Panc1 (cell line): ENCODE measurements at places on chromosomes 1 and 21. TPM values are rescaled to one million over a fixed set of nuclear protein-coding genes. Genes with fewer than 3 reads are reported as not detected.
A peak's percentile ranks its signal among the peaks of the same experiment; 100 is the strongest.

The RPTN gene
- not detected for total RNA-seq

The NBPF6 gene
- total RNA-seq, result not detected

The SELENBP1 gene
- total RNA-seq, result 5.9 TPM

The TMEM82 gene
- total RNA-seq, result not detected

The BSND gene
- total RNA-seq, result not detected

The NBPF3 gene
- 15.9 TPM for total RNA-seq

DNA sequence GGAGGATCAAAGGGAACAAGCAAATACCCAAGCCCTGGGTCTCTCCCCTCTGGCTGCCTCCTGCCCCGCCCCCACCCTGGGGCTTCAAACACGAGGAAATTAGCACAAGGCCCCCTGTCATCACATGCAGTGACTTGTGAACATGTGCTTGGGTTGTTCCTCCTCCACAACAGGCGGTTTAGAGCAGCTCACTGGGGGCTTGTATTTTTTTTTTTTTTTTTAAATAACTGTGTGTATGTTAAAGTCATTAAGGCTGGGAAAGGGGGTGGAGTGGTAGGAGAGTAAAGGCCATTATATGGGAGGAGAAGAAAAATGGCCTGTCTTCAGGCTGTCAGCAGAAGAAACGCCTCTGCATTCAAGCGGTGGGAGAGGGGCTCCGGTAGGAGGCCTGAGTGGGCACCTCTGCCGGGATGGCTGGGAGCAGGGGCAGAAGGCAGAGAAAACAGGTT lies 64.2 kb downstream of the PLXNA2 start:
- H3K27me3 ChIP-seq, result no peaks in the 10 kb centered on the region
- no peak overlapping the region for H3K27ac ChIP-seq
- H3K4me1 ChIP-seq, result no peaks in the 10 kb centered on the region
- no peaks in the 10 kb centered on the region for H3K36me3 ChIP-seq

DNA sequence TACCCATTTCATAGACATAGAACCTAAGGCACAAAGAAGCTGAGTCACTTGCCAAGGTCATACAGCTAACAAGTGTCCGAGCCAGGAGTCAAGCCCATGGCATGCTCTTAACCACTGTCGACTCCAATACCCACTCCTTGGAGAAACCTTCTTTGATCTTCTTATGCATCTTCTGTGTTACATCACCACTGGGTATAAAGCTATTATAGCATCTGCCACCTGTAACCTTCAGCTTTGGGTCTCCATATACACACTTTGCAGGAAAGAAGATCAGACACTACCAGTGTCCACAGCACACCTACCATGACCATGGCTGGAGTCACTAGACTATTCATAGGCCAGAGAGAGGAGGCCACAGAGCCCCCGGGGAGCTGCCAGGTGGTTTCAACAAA lies 29.1 kb downstream of the GPA33 start:
- no peaks in the 10 kb centered on the region for H3K36me3 ChIP-seq
- no peak overlapping the region for H3K4me3 ChIP-seq
- DNase-seq, result no peak
- no peak overlapping the region for H3K27ac ChIP-seq
- no peaks in the 10 kb centered on the region for H3K4me1 ChIP-seq

DNA sequence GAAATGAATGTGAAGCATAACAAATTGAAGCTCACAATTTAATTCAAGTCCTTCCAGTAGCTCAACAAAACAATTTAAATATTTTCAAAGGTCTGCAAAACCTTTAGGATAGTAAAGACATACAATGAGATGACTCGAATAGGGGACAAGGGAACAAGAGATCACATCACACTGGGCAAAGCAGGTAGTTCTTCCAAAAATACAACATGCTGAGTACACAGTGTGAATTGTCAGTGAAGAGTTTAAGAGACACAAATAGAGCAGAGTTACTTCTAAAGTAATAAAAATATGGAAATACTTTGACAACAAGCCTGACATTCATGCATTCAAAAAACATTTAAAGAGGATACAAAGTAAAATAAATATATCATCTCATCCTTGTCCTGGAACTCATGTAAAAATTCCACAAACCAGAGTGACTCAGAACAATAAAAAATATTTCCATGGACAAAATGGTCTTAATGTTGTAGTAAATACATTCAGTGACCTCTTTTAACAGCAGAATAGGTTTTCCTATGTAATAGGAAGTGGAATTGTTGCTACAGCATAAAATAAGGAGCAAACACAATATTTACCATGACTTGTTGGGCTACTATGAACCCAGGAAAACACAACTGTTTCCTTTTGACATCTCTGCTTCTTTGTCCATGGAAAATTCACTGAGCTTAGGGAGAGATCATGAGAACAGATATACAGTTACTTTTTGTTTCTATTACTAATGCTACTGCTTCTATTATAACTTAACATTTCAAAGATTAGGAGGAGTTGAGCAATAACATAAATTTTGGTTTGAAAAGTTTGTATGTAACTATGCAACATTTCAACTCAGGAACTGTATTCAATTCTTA lies 83.7 kb upstream of the BCL10 start:
- no peak overlapping the region for H3K4me3 ChIP-seq
- H3K27ac ChIP-seq, result peak overlapping the region; percentile 76
- 0 out of 2 replicates have a peak, but pooled peaks cover 3% of the 10 kb centered on the region for H3K36me3 ChIP-seq
- no peaks in the 10 kb centered on the region for H3K27me3 ChIP-seq

- no peaks in the 10 kb centered on the region for H3K27me3 ChIP-seq
- no peak overlapping the region for H3K27ac ChIP-seq
- H3K4me1 ChIP-seq, result no peaks in the 10 kb centered on the region
- no peak overlapping the region for H3K4me3 ChIP-seq
- peak; percentile 28 for DNase-seq
- no peaks in the 10 kb centered on the region for H3K36me3 ChIP-seq
Measured at GRCh38 chr1:242467556-242468145, 56.8 kb downstream of the PLD5 start.

- peaks cover 15% of the 10 kb centered on the region for H3K4me1 ChIP-seq
- peak overlapping the region; percentile 74 for H3K27ac ChIP-seq
- H3K4me3 ChIP-seq, result no peak overlapping the region
- DNase-seq, result no peak
Measured at GRCh38 chr1:234735476-234735875, 125.5 kb upstream of the IRF2BP2 start.

GRCh38 chr1:1084372-1085170 lies 10.5 kb upstream of the RNF223 start:
- no peak overlapping the region for H3K27ac ChIP-seq
- H3K27me3 ChIP-seq, result no peaks in the 10 kb centered on the region
- no peak for DNase-seq
- no peaks in the 10 kb centered on the region for H3K36me3 ChIP-seq
- H3K4me1 ChIP-seq, result peaks cover 5% of the 10 kb centered on the region; the same call in 1 of the 2 replicates
- no peak overlapping the region for H3K4me3 ChIP-seq

DNA sequence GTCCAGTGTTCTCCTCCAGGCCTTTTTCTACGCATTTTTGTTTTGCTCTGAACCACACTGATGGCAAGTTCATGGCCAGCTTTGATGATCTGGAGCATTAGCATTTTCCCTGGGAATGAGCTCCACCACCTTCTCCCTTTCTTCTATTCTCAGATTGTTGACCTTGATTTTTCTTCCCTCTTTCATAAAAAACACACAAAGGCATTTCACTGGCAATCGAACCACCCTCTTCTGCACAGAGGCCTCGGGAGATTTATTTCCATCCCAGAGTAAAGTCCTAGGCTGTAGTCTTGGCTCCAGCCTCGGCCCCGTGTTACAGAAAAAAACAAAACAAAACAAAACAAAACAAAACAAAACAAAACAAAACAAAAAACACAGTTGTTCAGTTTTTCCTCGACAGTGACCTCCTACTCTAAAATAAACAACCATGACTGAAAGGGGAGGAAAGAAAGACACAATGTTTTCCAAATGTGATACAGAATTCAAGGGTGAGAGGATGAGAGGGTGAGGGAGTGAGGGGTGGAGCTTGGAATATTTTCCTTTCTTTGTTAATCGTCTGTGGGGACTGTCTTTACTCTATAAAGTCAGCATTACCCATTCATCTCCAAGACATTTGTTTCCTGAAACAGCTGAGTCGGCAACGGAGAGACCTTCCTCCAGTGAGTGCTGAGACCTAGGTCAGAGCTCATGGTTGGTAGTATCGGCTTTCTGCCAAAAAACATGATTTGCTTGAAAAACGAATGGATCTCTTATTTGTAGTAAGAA lies 29.8 kb upstream of the RNF186 start:
- no peak overlapping the region for H3K4me3 ChIP-seq
- H3K36me3 ChIP-seq, result no peaks in the 10 kb centered on the region
- H3K27me3 ChIP-seq, result no peaks in the 10 kb centered on the region
- H3K4me1 ChIP-seq, result no peaks in the 10 kb centered on the region; the same call in 1 of the 2 replicates
- H3K27ac ChIP-seq, result no peak overlapping the region
